ENCODE measurements at places on chromosomes 2 and 18.

DNA sequence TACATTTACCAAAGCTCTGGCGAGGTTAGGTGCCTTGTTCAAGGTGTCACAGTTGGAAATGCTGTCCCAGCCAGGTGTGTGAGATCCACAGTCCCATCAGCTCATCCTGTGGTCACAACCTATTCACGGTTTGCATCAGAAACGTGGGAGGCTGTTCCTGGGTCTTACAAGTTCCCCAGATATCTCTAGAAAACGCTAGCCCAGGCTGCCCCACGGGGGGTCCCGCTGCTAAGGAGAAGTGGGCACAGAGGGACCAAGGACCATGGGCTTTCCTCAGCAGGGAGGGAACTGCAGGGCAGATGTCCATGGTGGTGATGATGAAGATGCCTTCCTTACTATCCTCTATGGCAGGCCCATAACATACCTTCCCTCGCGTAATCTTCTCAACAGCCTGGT lies 649 bp downstream of the FECH start:
- DNase-seq, result no peak

DNA sequence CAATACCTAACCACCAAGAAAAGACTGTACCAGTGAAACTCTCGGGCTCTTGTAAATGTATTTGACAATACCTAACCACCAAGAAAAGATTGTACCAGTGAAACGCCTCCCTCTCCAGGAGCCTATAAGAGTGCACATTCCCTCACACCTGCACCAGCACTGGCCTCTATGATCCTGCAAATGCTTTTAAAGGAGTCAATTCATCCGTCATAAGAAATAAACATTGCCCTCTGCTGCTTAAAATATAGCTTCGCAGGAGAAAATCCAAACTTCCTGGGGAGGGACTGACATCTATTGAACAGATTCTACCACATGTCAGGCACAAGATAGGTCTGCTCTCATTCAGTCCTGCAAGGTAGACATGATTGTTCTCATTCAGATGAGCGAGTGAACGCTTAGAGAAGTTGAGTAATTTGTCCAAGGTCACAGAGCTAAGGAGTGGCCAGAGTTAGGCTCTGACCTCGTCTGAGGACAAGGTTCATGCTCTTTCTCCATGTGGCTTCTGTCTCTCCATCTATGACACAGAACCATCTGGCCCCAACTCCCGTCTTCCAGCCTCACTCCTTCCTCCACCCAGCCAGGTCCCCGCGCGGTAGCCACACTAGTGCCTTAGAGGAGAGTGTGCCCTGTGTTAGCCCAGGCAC lies 38.7 kb downstream of the MCFD2 start:
- DNase-seq, result peak; percentile 83

DNA sequence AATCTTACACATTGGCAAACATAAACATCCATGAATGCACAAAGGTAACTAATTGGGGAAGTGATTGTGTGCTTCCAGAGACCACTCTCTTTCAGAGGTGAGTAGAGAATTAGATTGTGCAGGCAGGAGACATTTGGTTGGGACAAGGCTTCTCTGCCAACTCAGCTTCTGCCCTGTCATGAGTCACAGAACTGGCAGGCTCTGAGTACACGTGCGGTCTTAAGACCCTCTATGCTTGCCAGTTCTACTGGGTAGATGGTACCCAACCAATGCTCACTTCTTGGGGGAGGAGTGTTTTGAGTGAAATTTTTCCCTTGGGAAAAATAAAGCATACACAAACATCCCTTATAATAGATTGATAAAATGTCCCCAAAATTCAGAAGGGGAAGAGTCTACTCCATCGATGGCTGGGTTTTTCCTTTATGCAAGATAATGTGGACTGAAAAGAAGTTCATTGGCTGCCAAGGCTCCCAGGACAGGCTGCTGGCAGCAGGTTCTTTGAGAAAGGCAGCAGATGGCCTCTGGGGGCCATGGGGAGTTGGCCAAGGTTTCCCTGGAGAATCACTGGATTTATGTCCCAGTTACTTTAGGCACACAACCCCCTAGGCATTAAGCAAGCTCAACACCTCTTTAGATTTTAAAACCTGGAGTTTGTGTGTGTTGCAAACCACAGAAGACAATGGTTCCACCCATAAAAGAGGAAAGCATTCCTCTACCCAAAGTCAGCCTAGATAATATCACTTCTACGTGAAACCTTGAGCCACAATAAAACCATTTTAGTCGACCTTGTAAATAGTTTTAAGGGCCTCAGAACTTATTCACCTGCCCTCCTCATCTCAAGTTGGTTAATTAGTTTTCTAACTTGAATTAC lies 417.0 kb downstream of the TXNL1 start:
- DNase-seq, result no peak

GRCh38 chr2:136069773-136070172 lies 48.2 kb downstream of the CXCR4 start:
- DNase-seq, result no peak

- DNase-seq, result no peak
Observed at GRCh38 chr18:24446953-24447538, 13.4 kb upstream of the HRH4 start.

- no peak for DNase-seq
Observed at GRCh38 chr2:139059617-139060016, 279.4 kb upstream of the NXPH2 start.
